ENCODE measurements at places on chromosomes 16 and 17.
A peak's percentile ranks its signal among the peaks of the same experiment; 100 is the strongest.

- DNase-seq, result no peak
These were observed 25.7 kb downstream of the TRPV2 start for GRCh38 chr17:16440901-16441629.

DNA sequence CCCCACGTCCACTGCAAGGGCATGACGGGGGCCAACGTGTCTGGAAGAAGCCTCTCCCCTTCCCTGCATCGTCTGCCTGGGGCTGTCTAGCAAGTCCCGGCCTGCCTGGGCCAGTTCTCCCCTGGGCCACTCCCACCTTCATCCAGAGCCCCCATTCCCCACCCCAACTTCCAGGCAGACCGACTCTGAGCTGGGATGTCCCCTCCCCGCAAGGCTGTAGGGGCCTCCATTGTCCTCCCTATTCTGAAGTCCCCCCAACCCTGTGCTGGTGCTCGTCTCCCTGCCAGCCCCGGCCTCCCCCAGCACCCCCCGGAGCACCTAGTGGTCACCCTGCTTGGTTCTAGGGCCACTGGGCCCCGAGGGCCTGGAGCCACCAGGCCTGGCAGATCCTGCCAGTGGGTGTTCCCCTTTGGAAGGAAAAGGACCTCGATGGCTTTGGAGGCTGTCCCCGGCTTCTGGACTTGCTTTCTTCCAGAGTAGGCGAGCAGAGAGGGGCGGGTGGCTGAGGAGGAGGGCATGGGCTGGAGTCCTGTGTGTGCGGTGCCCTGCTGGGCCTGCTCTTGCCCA lies 4.8 kb downstream of the GLIS2 start:
- DNase-seq, result no peak

- peak; percentile 11 for DNase-seq
These were observed at the start of gene DHX58 for GRCh38 chr17:42112552-42113176. TSS of gene DHX58 (minus strand) at chr17:42112714. CDS start at chr17:42111892, 822 bp downstream.

DNA sequence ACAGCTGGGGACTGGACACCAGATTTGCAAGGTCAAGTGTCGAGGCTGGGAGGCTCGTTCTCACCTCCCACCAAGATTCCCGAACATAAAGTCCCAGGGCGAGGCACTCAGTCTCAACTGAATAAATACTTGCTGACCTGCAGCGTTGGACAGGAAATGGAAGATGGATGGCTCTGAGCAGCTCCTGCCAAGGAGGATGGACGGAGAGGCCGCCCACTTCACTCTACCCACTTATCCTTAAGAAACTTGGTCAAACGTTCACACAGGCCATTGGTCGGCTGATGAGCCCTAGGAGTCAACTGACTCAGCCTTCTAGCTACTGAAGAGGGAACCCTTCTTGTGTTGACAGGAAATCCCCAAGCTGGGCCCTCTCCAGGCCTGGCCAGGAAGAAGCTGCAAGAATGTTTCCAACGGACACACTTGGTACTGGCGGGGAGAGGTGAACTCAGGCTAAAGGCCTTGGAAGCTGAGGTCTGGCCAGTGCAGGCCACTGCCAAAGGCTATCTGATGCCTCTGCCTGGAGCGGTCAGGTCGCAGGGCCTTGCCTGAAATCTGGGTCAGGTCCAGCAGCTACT lies 50.0 kb downstream of the VAC14 start:
- DNase-seq, result peak; percentile 28

- DNase-seq, result no peak
These were observed 163.2 kb downstream of the SPECC1 start for GRCh38 chr17:20172376-20172775.

DNA sequence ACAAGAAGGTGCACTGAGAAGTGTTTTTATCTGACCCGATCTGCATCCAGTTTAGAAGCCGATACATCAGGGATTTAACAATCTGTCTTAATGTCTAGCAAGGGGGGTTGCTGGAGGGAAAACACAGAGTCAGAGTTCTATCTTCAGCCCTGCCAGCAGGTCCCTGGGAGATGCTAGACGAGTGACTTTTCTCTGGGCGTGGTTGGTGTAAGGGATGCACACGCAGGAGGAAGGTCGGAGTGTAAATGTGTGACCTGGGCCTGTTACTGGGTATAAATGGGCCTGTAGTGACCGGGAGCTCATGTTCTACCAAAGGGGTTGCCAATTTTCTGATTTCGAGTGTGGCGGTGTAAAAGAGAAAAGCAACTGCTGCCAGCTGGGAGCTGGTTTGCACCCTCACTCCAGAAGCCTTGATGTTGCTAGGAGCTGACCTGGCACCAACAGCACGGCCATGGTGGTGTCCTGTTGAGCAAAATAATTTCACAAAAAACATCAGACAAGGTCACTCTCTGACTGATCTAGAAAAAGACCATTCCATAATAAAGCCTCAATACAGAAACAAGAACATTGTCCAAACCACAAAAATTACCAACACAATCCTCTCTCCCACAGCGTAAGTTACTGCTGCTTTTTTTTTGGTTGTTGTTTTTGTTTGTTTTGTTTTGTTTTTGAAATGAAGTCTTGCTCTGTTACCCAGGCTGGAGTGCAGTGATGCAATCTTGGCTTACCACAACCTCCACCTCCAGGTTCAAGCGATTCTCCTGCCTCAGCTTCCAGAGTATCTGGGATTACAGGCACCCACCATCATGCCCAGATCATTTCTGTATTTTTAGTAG lies 1.3 kb upstream of the KCTD13 start:
- no peak for DNase-seq

- DNase-seq, result no peak
These were observed 73.4 kb upstream of the GNG13 start for GRCh38 chr16:873889-874288.

GRCh38 chr16:12271006-12271405 lies 294.5 kb downstream of the SNX29 start:
- DNase-seq, result peak; percentile 30

GRCh38 chr17:64785011-64785421 lies 122.9 kb upstream of the SMURF2 start:
- DNase-seq, result no peak

DNA sequence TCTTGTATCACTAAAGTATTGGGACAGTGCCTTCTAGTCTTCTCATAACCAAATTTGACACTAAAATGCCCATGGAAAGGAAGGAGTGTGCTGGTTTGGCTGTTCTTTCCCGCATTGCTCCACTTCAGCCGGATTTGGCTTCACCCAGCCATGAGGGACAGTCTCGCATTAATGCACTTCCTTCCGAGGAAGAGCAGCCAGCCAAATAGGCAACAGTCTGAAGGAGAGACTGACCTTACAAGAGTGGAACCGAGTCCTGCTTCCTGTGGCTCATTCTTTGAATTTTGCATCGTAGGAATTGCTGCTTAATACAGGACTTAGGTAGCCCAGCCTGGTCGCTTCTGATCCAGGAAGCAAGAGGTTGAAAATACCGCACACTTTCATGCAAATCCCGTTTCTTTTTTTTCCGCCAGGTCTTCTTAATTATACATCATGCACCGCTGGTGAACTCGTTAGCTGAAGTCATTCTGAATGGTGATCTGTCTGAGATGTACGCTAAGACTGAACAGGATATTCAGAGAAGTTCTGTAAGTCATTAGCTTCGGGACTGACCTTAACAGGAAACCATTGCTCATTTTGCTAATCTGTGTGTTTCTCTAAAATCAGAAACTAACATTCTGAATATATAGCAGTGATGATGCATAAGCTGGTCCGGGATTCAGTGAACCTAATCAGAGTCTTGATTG lies 38.2 kb downstream of the CLEC16A start:
- DNase-seq, result no peak

DNA sequence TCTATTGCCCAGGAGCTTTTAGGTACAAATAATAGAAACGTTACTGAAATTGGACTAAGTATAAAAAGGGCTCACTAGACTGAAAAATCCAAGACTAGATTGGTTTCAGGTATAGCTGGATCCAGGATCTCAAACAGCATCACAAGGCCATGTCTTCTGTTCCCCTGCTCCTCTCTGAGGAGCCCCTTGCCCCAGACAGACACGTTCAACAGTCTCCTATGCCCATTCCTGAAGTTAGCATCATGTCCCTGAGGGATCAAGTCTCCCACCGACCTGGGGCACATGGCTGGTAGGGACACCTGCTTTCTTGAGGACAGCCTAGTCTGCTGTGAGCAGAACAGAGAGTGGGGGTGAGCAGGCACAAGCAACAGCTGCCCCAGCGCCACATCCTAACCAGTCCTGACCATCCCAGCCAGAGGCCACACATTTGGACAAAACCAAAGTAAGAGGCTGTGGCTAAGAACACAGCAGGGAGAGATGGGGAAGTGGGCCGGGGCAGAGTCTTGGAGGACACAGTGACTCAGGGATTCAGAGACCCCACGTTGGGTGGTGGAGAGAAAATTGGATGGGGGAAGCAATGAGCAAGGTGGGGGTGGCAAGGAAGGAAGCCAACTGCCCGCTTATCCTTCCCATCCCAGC lies 10.5 kb upstream of the MMP2 start:
- no peak for DNase-seq

GRCh38 chr17:41065829-41066624 lies at the start of gene KRTAP2-4:
TSS of gene KRTAP2-4 (minus strand) at chr17:41065879. CDS start at chr17:41065845, 34 bp downstream.
- DNase-seq, result no peak

GRCh38 chr17:41811549-41812380 lies at the start of gene P3H4:
TSS of gene P3H4 (minus strand) at chr17:41811949. CDS start at chr17:41811915, 34 bp downstream.
- DNase-seq, result peak; percentile 87

GRCh38 chr17:7336240-7337175 lies at the start of gene ACAP1:
TSS of gene ACAP1 (plus strand) at chr17:7336529. CDS start at chr17:7336735, 206 bp downstream.
- no peak for DNase-seq

GRCh38 chr16:10522966-10523365 lies 57.4 kb downstream of the EMP2 start:
- DNase-seq, result no peak

GRCh38 chr16:66154801-66155200 lies 211.7 kb upstream of the CDH5 start:
- DNase-seq, result no peak

DNA sequence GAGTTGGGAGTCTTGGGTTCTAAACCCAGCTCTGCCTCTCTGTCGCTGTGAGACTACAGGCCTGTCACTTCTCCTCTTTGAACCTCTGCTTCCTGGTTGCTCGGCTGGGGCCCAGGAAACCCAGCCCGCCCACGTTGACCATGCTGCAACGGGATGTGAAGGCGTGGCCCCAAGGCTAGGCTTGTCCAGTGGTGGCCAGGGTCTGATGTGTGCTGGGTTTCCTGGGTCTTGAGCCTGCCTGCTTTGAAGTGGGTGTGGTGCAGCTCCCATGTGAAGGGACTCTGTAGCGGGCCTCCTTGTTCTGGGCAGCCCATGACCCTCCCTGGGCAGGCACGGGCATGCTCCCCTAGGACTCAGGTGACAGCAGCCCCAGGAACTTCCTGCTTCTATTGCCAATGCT lies 82.3 kb downstream of the SDR42E1 start:
- DNase-seq, result no peak

- no peak for DNase-seq
These were observed 19.6 kb downstream of the CEP131 start for GRCh38 chr17:81203136-81203535.

- DNase-seq, result no peak
These were observed 467.1 kb downstream of the SOX9 start for GRCh38 chr17:72587773-72588511.

DNA sequence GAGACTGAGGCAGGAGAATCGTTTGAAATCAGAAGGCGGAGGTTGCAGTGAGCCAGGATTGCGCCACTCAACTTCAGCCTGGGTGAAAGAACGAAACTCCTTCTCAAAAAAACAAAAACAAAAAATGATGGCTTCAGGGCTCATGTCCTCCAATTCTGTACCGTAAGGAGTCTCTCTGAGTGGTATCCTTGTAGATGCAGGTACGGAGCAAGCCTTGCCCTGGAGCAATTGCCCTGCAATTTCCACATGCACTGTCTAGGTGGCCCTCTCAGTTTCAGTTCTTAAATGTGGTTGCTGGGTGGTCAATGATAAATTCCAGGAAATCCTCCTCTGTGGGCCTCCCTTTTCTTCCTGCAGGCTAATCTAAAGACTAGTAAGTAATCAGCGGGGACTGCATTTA lies 10.6 kb downstream of the TMEM238L start:
- DNase-seq, result no peak

DNA sequence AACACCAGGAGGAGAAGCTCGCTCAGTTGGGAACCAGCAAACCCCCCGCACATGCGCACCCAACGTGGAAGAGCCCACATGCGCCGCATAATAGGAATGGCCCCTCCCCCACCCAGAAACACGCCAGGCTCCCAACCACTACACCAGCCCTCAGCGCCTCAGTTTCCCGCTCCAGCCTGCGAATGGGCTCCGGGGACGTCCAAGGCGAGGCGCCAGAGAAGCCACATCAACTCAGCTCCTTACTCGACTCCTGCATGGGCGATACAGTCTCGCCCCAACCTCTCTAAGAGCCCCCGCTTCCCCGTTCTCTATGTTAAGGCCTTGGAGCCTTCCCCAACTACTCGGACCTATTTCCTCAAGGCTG lies 504 bp downstream of the SRSF1 start:
- peak; percentile 67 for DNase-seq

DNA sequence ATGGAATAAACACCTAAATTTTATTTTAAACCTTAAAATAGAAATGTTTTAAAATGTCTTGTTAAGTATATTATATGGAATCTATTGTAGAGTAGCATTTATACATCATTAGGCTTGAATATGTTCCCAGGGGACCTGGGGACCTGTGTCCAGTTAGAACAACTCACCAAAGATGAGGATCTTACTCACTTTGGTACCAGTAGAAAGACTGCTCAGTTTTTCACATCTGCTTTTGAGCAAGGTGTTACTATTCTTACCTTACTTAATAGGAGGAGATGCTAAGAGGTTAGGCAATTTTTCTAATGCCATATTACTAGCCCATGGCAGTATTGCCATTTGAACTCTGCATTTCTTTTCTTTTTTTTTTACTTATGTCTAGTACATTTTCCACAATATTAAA lies 14.7 kb downstream of the STXBP4 start:
- no peak for DNase-seq

GRCh38 chr17:1150863-1151600 lies 28.7 kb downstream of the ABR start:
- DNase-seq, result no peak

DNA sequence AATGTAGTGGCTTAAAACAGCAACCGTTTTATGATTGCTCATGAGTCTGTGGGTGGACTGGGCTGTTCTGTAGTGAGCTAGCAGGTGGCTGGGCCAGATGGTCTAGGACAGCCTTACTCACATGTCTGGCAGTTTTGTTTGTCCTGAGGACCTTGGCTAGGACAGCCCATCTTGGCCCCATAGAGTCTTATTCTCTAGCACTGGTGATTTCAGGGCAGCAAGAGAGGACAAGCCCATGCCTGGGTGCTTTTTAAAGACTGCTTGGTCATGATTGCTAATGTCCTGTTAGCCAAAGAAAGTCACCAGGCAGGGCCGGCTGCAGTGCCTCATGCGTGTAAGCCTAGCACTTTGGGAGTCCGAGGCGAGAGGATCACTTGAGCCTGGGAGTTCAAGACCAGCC lies 139.8 kb downstream of the KATNIP start:
- DNase-seq, result no peak

Data from C1 segment of cervical spinal cord (tissue), 14 donors.